ENCODE measurements at places on chromosomes 12 and 14.

GRCh38 chr12:127194176-127194575 is 1072.8 kb upstream of the TMEM132C start:
- DNase-seq: no peak

GRCh38 chr12:29563636-29564035 is 66.2 kb upstream of the OVCH1 start:
- no peak for DNase-seq

DNA sequence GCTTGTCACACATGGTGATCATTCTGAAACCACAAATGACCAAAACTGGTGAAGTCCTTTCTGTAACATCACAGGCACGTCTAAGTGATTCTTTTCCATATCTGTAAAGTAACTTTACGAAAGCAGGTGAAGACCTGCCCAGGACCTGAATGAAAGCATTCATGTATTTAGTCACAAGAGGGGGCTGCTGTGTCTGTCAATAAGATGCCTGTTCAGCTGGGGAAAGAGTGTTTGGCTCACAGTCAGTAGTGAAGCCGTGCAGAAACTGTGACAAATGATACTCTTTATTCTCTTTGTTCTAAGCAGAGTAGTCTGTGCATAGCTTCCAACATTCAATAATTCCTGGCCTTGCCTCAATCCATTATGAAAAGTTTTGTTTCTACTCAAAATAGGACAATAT is 373.5 kb upstream of the OR4E1 start:
- DNase-seq: peak; percentile 53

- DNase-seq: no peak
Measured at GRCh38 chr14:38948171-38948570, 154.9 kb downstream of the SEC23A start.

DNA sequence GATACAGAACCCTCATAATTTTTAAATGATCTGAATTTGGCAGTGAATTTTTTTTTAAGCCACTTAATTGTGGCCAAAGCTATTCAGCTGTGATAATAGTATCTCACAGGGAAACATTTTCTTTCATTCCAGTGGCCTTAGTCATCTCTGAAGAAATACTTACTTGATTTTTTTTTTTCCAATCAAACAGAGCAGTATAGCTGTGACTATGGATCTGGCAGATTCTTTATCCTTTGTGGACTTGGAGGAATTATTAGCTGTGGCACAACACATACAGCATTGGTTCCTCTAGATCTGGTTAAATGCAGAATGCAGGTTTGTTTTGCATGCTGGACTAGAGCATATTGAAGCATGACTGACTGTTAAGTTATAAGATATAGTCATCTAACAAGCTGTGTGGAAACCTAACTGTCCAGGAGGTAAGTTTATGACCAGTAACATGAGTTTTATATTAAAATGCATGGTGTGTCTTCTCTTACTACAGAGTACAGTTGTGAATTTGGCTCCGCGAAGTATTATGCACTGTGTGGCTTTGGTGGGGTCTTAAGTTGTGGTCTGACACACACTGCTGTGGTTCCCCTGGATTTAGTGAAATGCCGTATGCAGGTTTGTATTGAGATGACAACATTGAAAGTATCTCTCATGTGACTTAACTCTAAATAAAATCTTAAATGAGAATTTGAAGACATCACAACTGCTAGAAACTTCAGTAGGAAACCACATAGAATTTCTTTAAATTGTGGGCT is 1.9 kb downstream of the SLC25A3 start:
- DNase-seq: no peak

DNA sequence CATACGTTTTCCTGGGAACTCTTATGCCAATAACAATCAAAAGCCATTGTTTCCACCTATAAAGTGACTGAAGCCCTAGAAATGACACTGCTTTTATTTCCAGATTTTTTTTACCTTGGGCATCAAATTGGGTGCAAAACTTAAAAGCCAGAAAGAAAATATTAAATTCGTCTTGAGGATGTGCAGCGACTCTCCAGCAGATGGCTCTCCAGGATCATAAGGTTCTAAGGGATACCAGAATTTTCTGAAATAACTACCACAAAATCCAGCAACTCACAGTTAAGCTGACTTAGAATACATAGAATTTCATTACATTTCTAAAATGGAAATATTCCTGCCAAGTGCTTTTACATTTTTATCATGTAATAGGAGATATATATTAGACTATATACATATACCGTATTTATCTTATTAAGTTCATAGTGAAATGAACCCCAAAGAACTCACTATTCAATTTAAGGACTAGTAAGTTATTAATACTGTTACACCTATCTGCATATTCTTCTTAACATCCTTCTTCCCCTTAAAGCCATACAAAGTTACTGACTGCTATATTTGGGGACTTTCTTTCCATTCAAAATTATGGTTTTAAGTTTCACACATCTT is 44.0 kb downstream of the ARMH4 start:
- peak; percentile 53 for DNase-seq

DNA sequence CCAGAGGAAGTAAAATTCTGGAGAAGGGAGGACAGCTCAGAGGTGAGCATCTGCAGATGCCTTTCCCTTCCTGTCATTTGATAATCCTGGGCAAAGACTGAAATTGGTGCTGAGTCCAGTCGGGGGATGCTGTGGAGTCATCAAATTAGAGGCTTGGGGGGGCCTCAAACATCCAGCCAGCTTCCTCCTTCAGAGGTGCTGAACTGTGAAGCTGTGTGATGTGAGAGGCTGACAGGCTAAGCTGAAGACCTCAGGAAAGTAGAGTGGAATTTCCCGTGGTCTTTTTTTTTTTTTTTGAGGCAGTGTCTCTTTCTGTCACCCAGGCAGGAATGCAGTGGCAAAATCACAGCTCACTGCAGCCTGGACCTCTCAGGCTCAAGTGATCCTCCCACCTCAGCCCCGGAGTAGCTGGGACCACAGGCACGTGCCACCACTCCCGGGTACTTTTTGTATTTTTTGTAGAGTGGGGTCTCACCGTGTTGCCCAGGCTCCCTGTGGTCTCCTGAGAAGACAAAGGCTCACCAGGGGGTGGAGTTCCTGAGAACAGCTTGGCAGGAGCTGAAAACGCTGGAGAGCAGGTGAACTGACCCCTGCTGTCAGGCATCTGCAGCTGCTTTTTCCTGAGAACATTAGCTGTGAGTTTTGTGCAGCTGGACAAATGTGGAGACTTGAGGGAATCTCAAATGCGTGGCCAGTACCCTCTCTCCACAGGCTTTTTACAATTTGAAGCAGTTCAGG is 6.1 kb upstream of the TCL1B start:
- DNase-seq: peak; percentile 33
